ENCODE measurements at places on chromosomes 2 and 18.

- no peak for DNase-seq
These were observed 59.4 kb downstream of the PDE1A start for GRCh38 chr2:182367401-182367800.

GRCh38 chr18:55048892-55049291, 89.6 kb upstream of the CCDC68 start:
- no peak for DNase-seq

GRCh38 chr2:241139531-241140444, 9.5 kb downstream of the PASK start:
- no peak for DNase-seq

GRCh38 chr2:112138159-112139032, at the start of gene FBLN7:
Gene FBLN7, plus strand, starts transcription at chr2:112138385. Its CDS starts 271 bp downstream, at chr2:112138656.
- DNase-seq: no peak

DNA sequence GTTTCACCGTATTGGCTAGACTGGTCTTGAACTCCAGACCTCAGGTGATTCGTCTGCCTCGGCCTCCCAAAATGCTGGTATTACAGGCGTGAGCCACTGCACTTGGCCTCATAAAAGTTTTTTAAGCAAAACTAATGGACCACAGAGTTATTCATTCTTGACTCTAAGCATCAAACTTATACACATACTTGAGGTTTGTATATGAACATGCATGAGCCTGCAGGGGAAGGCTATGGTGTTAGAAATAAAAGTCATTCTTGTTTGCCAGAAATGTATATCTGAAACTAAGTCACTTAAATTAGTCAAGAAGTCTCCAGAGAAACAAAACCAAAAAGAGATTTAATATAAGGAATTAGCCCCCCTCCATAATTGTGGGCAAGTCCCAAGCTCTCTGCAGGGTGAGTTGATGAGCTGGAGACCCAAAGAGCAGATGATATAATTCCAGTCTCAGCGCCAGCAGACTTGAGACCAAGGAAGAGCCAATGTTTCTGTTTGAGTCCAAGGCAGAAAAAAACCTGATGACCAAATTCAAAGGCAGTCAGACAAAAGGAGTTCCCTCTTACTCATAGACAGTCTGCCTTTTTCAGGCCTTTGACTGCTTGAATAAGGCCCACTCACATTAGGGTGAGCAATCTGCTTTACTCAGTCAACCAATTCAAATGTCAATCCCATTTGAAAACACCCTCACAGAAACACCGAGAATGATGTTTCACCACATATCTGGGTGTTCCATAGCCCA, 69.0 kb upstream of the DSG1 start:
- no peak for DNase-seq

Measured in cortex of kidney (tissue), 1 donor.